Placental epithelial cell (primary cell): ENCODE measurements at places on chromosomes 7 and 10. TPM values are rescaled to one million over a fixed set of nuclear protein-coding genes. Genes with fewer than 3 reads are reported as not detected.

Gene PNLIPRP3
- total RNA-seq = not detected in 2 replicates

Gene AZGP1
- total RNA-seq = not detected in 2 replicates

Gene HSPA12A
- 1.7 and 4.3 TPM in 2 replicates for total RNA-seq

Gene TMEM196
- not detected in 2 replicates for total RNA-seq

Gene INPP5F
- total RNA-seq = 55.1 and 58.9 TPM in 2 replicates

Gene ASIC3
- 0.22 and 1.2 TPM in 2 replicates for total RNA-seq

Gene POU6F2
- total RNA-seq = not detected in 2 replicates

Gene SSC4D
- 1.6 and 6.3 TPM in 2 replicates for total RNA-seq

Gene AKR1C3
- total RNA-seq = 0.39 TPM in 1 of 2 replicates, not detected in the other

Gene SPDYE8
- total RNA-seq = 0.43 TPM in 1 of 2 replicates, not detected in the other

Gene POLR2J2
- total RNA-seq = 2.8 and 6.7 TPM in 2 replicates

Gene ZNF212
- 8.7 and 11.8 TPM in 2 replicates for total RNA-seq

Gene TRIP6
- 67.5 and 94.1 TPM in 2 replicates for total RNA-seq

Gene TRIM56
- total RNA-seq = 19.6 and 28.6 TPM in 2 replicates

Gene VOPP1
- total RNA-seq = 15.7 and 26.8 TPM in 2 replicates
